ENCODE measurements at places on chromosomes 7 and 10.

DNA sequence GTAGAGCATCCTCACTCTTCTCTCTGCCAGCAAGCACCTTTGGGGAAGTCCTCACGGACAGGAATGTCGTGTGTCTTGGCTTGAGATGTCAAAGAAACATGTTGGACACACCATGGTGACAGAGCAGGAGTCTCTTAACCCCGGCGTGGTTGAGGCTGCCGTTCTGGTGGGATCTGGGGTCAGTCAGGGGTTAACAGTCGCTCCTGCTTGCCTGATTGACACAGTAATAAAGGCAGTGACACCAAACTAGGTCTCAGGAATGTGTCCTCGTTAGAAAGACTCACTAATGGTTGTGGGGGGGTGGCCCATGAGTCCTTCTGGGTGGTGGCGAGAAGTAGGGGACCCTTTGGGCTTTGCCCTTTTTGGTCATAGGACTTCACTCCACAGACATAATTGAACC is 69.0 kb downstream of the TCF7L2 start:
- DNase-seq: no peak

DNA sequence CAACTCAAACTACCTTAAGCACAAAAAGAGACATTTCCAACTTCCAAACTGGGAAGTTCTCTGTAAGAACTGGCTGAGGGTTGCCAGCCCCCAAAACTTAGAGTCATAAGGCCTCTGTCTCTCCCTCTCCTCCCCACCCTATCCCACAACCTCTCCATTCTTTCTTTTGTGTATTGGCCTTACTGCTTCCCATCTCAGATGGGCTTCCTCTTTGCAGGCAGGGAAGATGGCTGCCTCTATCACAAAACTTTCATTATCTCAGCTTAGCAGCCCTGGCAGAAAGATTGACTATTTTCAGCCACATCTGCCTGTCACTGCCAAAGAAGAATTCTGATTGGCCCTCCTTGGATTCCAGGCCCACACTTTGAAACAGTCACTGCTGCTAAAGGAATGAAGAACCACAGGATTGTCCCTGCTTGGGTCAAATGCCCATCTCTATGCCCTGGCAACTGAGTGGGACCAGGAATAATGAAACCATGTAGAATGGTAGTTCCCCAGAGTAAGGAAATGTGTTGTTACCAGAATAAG is 58.0 kb upstream of the PRKAR2B start:
- no peak for DNase-seq

DNA sequence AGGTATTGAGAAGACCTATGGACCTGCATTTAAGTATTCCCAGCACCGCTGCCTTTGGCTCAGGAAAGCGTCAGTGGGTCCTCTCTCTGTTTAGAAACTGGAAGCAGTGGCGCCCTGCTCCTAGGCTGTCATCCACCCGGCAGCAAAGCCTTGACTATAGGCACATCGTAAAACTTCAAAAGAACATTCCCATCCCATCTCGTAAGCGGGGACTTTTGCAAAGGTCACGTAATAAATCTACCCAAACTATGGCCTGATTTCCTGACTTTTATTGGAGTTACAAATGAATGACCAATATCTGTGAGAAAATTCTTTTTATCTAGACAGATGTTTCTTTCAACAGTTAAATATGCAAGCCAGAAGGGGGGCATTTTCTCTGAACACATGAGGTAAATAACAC is 115.8 kb upstream of the TCERG1L start:
- DNase-seq: no peak

DNA sequence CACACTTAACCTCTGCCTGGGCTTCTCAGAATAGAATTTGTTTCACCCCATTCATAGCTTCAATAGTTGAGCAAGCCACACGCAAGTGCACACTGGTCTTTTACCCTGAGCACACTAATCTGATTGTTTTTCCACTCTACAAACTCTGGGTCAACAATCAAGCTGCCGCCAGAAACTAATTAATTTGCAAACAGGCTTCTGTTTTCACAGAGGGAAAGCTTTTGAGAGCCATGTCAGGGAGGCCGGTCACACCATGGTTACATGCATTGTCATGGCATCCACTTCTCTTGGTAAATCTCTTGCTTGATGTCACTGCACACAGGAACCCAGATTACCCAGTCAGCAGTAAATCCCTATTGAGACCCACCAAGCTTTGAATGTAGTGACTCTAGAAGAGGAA is 154.2 kb downstream of the SEMA3A start:
- DNase-seq: no peak

GRCh38 chr10:73785721-73786511 is 510 bp downstream of the ZSWIM8 start:
- DNase-seq: no peak

DNA sequence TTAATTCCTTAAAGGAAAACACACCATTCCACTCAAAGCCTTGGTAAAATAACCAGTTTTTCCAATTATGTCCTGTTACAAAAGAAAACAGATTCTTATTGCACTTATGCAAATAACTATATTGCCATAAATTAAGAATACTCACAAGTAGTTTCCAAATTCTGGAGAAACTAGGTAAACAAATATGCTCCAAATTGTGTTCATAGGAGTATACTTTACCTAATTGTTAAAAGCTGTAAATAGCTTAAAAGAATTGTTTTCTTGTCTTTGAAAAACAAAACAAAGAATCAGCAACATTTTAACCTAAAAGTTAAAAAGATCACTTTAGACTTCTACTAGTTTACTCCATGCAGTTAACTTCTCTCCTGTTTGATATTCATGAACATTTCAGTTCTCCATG is 38.9 kb upstream of the LRGUK start:
- no peak for DNase-seq

- no peak for DNase-seq
Measured at GRCh38 chr10:96772196-96772595, 51.9 kb upstream of the PIK3AP1 start.

DNA sequence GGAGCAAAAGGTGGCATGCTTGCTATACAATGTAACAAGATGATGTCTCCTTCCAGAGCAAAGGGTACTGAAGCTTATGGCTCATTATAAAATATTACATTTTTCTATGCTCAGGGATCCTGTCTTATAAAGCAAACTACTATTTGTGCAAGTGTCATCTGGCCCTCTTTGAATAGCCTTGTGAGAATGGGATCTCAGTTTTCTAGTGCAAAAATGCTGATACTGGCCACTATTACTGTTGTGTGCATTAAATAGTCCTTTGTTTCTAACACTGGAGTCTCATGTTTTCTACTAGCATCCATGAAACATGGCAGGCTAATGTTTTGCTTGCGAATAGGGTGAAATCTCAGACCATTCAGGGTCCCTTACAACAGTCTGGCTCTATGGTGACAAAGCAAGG is 823.0 kb downstream of the REEP3 start:
- no peak for DNase-seq

GRCh38 chr10:71351628-71352319 is 32.7 kb downstream of the SLC29A3 start:
- no peak for DNase-seq

DNA sequence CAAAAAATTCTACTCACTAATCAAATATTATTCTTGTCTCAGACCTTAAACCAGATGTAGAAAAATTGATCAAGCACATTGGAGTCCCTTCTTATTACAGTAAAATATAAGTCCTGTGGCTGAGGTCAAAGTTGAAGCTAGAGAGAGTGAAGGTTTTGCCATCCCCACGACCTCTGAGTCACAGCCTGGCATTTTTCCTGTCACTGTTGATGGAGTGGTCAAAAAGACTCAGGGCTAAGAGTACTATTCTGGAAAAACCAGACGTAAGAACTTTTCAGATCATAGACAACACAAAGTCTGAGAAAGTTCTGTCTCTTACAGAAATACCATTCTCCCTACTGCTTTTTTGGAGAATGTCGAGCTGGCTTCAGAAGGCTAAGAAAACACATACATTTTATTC is 323.7 kb upstream of the ANKRD30A start:
- no peak for DNase-seq

GRCh38 chr7:70405241-70405640 is 726.7 kb upstream of the GALNT17 start:
- no peak for DNase-seq

DNA sequence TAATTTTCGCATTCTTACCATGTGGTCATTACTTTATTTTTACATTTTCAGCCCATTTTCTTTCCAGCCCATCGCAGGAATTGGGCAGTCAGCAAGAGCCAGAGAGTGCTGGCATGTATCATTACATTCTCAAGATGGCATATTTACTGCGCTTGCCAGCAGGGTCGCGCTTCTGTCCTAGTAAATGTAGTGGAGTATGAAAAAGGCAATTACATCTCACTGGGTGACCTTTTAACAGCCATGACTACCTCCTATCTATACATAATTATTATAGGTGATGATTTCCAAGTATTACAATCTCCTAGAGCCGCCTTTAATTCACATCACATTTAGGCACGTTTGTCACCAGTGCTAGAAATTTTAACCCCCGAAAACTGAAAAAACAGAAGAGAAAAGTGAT is 433.7 kb upstream of the MGMT start:
- no peak for DNase-seq

DNA sequence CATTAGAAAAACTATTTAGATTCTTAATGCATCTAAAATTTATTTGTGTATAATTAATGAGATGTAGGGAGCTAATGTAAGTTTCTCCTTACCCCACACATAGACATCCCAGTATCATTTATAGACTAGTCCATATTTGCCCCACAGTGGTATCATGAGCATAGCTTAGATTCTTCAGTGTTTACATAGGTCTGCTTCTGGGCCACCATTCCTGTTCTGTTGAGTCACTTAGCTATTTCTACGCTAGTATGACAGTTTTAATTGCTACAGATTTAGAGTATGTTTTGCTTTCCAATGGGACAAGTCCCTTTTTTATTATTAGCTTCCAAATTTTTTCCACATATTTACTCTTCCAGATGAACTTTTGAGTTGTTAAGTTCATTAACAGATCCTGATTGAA is 69.4 kb downstream of the MCMBP start:
- no peak for DNase-seq

DNA sequence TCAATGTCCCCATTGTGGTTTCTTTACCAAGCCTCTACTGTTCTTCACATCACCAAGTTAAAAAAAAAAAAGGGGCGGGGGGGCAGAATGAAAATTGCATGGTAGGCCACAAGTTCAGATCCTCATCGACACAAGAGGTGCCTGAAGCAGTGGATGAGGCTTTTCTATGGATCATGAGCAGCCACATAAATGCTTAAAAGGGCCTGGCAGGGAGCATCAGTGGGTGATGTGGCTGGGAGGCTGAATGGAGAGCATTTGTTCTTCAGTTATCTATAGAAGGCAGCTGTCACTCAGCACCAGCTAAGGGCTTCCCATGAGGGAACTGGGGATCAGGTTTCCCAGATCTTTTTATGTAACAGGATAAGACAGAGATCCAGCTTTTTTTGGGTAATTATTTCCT is 117.9 kb downstream of the CFTR start:
- no peak for DNase-seq

Data from stimulated activated CD8-positive, alpha-beta memory T cell treated with anti-CD3 and anti-CD28 coated beads, Interleukin-4, amount 100 ng/mL, for 1 hour (primary cell).